ENCODE measurements at places on chromosomes 6 and 20.

DNA sequence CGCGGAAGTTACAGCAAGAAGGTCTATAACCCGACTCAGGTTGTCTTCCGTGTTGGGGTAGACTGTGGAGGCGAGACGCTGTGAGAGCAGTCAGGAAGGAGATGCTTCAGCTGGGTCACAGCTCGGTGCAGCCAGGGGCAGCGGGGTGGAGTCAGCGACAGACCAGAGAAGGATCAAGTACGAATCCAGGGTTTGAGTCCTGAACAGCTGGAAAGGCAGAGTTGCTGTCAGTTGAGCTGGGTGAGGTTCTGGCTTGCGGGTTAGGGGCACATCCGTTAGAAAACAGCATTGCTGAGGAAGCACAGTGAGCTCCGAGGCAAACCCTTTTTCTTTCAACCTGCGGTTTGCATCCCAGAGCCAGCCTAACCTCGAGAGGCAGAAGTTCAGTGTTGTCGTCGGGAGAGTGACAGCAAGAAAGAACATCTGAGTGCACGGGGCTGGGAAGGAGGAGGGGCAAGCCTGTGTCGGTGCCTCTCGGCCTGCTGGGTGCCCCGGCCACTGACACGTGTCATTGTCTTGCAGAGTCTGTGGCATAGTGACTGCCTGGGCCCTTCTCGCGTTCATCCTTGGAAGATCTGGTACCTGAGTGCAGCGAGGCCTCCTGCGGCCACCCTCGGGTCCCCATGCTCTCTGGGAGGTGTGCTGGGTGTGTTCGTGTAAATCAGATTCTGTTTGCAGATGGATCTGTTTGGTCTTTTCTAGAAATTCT is 20.0 kb downstream of the PNLDC1 start:
- no peak for DNase-seq

DNA sequence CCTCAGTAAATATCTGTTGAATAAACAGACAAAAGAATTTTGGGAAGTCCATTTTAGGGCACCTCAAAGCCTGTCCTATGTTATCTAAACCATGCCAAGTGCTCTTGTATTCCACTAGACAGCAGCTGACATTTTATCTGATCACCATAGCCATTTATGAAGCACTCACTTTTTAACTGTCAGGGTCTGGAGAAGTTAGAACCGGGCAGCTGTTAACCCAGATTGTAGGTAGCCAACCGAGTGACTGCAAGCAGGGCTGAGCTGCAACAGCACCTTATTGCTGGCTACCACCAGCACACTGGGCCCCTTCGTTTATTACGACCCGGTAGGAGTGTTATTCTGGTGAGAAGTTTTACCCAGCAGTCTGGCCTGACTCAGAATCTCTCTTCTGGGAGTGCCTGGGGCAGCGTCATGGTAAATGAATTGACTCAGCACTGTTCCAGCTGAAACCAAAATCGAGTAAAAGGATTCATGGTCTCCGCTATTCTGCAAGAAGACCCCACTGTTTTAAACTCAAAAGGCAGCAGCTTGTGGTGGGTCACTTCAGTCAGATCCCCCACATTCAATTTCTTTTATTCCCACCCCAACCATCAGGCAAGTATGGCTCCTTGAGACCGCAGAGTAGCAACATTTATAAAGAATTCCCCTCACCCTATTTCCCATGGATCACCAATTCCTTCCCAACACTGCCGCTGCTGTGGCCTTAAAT is 1.7 kb downstream of the UBE2V1 start:
- DNase-seq, result no peak

GRCh38 chr6:167405778-167406532 is 81.1 kb downstream of the TTLL2 start:
- no peak for DNase-seq

GRCh38 chr6:129251669-129252376 is 368.9 kb downstream of the LAMA2 start:
- peak; percentile 85 for DNase-seq

GRCh38 chr6:154206141-154206540 is 150.5 kb downstream of the IPCEF1 start:
- no peak for DNase-seq

DNA sequence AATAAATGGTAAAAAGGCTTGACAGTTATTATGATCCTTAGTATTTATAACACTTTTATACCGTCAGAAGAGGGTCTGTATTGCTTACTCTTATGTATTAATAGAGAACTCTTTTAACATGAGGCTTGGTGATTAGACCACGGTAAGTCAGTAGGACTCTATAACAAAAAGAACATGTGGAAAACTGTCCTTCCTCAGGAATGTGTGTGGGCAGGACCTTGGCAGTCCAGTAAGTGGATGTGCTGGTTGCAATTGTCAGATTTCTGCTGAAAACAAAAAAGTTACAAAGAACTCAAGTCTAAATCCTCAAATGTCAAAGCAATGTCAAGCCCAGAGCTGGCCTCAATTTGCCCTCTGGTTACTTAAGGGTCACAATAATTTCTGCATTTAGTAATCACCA is 81.1 kb downstream of the PLCG1 start:
- peak; percentile 34 for DNase-seq

- no peak for DNase-seq
Observed at GRCh38 chr20:4585104-4585753, 136.5 kb upstream of the PRND start.

- DNase-seq, result no peak
Observed at GRCh38 chr20:23647346-23647745, 9.6 kb upstream of the CST3 start.

GRCh38 chr6:2485116-2485515 is 239.7 kb upstream of the GMDS start:
- no peak for DNase-seq

DNA sequence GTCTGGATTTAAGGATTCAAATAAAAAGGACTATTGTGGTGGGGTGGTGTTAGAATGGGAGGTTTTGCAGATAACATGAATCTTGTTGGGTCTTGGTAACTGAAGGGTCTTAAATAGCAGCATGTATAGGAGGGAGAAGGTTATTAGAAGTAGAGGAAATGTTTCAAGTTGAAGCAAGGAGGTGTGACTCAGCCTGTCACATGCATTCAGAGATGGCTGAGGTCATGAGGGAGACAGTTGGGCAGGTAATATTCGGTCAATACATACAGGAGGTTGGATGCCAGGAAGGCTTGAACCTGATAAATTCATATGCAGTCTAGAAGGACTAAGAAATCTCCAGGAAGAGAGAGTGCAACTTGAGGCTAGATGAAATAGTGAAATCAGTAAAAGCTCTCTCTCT is 6.1 kb downstream of the KLHL31 start:
- no peak for DNase-seq

GRCh38 chr6:111862314-111862713 is 10.9 kb downstream of the FYN start:
- no peak for DNase-seq

- no peak for DNase-seq
Observed at GRCh38 chr6:8278562-8278961, 156.8 kb downstream of the SLC35B3 start.

DNA sequence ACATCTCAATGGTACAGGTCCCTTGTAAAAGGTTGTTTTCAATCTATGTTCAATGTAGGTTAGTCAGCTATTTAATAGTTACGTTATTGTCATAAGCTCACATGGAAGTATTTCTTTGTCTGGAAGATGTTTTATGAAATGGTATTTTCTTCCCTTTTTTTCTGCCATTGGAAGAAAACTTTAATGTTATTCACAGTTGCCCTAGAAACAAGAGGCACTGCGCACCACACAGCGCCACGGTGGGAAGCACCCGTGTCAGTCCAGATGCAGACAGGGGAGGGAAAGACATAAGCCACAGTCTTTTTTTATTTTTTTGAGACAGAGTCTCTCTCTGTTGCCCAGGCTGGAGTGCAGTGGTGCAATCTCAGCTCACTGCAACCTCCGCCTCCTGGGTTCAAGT is 82.1 kb downstream of the GCNT2 start:
- no peak for DNase-seq

DNA sequence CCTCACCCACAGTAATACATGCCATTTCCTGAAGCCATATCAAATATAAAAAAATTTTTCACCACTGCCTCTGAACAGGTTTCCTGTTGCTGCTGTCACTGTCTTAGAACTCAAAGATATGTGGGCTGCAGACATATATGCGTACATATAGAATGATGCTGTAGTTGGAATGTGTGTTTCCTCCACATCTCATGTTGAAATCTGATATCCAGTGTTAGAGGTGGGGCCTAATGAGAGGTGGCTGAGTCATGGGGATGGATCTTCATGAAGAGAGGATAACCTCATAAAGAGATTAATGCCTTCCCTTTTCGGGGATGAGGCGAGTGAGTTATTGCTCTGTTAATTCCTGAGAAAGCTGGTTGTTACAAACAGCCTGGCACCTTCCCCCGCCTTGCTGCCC is 7.7 kb upstream of the SCP2D1 start:
- no peak for DNase-seq

- DNase-seq, result no peak
Observed at GRCh38 chr6:135128268-135128914, 52.7 kb upstream of the MYB start.

DNA sequence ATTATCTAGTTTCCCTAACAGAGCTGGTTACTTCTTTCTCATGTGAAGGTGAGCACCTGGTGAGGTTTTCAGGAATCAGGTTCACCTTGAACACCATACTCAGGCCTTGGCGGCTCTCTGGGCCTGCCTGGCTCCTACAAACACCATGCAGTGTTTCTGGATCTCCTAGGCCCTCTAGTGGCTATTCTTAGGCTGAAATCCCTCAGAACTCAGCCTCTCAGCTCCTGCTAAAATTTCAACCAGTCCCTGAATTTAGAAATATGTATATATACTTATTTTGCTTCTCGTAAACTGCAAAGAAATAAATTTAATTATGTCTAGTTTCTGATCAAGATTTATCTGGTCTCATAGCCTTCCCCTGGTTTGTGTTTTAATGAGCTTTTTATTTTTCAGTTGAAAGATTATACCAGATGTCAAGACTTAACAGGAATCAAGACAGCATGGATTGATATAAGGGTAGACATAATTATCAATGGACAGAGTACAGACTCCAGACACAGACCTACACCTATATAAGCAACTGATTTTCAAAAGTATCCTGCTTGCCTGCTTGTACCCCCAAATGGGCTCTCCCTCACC is 55.9 kb downstream of the ANKEF1 start:
- DNase-seq, result peak; percentile 81

DNA sequence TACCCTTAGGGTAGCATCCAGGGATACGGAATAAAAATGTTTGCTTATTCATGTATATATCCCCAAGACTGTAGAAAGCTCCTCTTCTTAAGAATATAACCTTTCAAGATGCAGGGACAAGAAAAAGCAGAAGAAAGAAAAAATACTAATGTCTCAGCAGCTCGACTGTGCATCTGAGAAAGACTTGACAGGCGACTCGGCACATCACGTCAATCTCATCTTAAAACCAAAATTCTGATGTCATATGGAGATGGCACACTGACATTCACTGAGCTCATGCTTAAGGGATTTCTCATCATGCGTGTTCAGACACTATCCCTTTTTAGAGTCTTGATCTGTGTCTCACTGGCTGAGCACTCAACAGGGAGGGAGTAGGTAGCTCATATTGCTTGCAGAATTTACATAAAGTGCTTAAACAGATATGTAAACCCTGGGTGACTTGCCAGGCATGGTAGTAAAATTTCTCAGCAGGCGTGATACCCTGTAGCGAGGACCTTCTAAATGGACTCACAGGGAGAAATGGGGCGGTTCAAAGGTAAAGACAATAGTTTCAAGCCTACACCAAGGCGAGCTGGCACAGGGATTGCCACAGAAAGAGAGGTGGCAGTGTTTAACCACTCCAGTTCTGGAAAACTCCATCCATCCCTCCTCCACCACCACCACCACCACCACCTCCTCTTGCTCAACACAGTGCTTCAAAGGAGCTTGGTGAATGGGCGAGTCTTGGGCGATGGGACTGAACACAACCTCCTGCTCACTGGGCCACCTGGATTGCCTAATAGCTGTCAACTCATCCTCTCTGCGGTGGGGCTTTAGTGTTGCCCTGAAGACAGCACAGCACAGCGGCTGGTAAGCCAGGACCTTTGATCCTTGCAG is 330.5 kb downstream of the TFAP2A start:
- DNase-seq, result no peak

GRCh38 chr6:56906752-56907151 is 48.2 kb upstream of the BEND6 start:
- no peak for DNase-seq

DNA sequence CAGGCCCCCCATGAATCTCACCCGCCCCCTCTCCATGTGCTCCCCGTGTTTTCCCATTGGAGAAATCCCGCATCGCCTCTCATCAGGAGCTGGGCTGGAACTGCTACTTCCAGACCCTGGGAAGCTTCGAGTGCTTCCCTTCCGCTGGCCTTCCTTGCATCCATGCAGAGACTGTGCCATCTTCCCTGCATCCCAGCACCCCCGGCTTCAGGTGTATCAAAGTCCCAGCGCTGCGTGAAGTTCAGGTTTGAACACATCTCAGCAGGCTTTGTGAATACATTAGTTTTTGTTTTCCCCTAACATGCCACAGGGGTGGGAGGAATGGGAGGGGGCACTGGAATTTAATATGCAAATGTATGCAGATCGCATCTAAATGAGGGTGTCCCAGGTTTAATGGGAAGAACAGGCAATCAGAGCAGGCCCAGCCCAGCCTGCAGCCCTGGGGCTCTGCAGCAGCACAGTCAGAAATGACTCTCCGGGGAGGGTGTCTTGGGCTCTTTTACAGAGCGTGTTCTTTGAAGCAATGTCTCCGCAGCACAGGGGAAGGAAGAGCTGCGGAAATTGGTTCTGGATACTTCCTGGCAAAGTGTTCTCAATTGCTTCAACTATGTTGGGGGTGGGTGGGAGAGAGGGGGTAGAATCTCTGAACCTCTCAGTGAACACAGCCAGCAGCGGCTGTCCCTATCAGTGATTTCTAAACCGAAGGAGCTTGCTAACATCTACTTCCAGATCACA is 8.3 kb upstream of the MMP9 start:
- no peak for DNase-seq

DNA sequence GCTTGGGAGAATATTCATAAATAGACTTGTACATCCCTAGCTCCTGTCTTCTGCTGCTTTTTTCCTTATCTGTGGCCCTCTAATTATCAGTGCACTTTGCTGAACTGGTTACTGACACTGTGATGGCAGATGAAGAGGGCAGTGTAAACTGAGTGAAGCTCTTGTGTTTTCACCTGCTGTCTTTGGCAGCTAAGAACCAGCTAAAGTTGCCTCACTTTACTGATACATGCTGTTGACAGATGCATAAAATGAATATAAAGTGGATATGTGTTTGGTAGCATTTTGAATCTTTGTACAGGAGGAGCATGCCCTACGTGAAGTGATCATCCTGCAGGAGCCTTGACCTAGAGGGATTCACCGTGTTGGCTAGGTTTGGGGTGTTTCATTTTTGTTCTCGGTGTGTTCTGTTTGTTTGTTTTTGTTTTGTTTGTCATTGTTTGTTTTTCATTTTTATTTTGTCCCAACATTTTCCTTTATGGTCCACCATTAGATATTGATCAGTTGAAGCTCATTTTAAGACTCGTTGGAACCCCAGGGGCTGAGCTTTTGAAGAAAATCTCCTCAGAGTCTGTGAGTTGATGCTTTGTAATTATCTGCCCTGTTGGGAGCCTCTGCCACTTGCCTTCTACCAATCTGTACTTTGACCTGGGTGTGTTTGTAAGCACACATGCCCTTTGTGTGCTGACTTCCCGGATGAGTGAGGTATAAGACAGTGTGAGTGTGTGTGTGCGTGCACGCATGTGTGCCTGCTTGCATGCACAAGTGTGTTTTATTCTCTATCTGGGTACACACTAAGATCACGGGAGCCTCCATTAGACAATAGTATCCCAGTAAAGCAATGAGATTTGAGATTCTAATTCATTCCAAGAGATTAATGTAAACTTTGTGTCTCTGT is 34.6 kb upstream of the MAPK13 start:
- no peak for DNase-seq

GRCh38 chr20:57807401-57808263 is 97.8 kb upstream of the PMEPA1 start:
- DNase-seq, result no peak

- DNase-seq, result peak; percentile 42
Observed at GRCh38 chr6:52482903-52483670, 62.9 kb downstream of the EFHC1 start.

All from dermis blood vessel endothelial cell (primary cell).